Gastroesophageal sphincter (tissue), 4 donors: ENCODE measurements at places on chromosomes 6 and 20.

- ATAC-seq, result no peak
Observed at GRCh38 chr6:57205550-57206328, 16.4 kb downstream of the RAB23 start.

DNA sequence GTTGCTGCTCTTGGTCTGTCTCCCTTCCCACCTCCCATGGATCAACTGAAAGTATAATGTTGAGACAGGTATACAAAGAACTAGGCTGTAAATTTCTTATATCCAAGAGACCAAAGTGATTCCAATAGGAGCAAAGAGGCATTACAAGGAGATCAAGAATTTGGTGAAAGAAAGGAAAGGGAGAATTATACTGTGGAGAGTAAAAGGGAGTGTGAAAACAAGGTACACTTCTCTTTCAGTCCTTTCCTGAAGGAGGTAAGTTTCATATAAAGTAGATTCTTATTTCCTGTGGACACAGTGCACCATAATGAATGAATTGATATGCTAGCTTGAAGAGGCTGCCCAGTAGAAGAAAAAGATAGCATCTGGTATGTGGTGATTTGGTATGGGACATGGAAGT is 49.7 kb downstream of the CD2AP start:
- ATAC-seq, result no peak

DNA sequence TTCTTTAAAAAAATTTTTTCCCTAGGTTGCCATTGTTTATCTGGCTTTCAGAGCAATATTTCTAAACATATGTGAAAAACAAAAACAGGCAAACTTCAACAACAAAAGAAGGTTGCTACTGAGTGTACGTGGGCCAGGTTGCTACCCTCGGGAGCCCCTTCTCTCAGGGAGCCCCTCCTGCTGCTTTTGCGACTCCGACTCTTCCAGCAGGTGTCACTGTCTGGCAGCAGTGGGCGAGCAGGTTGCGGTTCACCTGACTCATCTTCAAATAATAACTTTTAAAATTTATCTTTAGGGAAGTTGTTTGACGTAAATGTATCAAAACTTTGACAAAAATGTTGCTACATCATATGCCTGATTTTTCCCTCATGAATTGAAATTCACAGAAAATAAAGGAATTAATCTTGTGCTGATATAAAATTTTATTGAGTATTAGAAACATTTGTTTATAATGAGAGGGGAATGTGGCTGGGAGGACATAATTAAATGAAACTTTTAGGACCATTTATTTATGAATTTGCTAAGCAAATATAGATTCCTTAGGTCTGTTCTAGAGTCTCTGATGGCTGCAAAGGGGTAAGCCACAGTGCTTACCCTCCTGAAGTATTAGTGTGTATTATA is 138.8 kb downstream of the HIVEP1 start:
- ATAC-seq, result no peak

- no peak for ATAC-seq
Observed at GRCh38 chr6:130720076-130720715, 107.0 kb upstream of the SMLR1 start.

GRCh38 chr20:46230801-46231282 is 77.5 kb downstream of the CDH22 start:
- ATAC-seq, result no peak
